ENCODE measurements at places on chromosomes 7 and 10.

DNA sequence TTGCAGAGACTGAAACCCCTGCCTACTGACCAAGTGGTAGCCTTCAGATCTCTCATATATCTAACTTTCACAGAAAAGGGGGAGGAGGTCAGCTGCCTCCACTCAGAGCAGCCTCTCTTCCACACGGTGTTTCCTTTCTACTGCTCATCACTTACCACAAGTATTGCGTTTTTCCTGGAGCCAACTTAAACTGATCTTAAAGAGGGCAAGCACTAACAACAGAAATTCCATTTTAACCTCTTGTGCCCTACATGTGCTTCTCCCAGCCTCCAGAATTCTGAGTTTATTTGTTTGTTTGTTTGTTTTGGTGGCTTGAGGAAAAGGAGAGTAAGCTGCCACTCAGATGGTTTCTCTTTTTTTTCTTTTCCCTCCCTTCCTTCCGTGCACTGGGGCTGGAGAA, 19.1 kb downstream of the SKIDA1 start:
- DNase-seq = no peak

- DNase-seq = no peak
These were observed 51.7 kb downstream of the DAGLB start for GRCh38 chr7:6395898-6396595.

- no peak for DNase-seq
These were observed 1.8 kb downstream of the TSC22D4 start for GRCh38 chr7:100476903-100477870.

- DNase-seq = no peak
These were observed 212.6 kb downstream of the WDR11 start for GRCh38 chr10:121063744-121064143.

DNA sequence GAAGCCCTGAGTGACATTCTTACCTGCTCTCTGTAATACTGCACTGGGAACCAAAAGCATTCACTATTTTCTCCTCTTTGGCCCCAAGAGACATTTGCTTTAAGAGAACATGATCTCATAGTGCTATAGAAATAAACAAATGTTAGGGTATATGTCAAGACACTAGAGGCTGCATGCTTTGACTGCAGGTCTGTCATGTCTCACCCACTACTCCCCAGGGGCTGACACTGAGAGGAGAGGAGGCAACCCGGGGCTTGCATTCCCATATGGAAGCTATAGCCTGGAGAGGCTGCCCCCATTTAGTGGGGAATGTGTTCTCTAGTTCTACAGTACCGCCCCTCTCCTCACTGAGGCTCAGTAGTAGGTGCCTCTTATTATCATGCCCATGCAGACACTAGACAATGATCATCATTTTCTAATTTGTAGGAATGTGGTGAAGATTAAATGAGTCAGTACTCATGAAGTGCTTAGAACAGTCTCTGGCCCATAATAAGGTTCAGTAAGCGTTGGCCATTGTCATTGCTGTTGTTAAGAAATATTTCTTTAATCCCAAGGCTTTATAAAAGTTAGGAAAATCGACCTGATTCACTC, 4.9 kb upstream of the SLF2 start:
- no peak for DNase-seq

- DNase-seq = no peak
These were observed 140.8 kb downstream of the DGKB start for GRCh38 chr7:14761510-14762296.

- DNase-seq = no peak
These were observed 714.1 kb downstream of the AUTS2 start for GRCh38 chr7:70312336-70312735.

DNA sequence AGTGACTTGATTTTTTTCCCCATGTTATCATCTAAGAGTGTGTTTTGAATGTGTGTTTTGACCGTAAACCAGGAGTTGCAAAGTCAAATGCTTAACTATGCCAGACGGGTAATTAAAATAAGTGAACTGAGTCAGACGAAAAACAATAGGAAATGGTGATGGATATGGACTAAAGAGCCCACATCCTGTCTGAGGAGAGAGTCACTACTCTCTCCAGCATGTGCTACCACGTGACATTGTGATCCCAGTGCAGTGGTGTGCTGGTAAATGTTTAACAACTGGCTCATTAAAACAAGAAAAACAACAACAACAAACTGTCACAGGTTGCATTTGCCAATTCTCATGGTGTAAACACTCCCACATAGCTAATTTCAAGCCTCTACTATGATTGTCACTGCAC, 164.3 kb downstream of the SUGCT start:
- no peak for DNase-seq

GRCh38 chr10:61793760-61794703, 107.5 kb upstream of the ARID5B start:
- DNase-seq = no peak

DNA sequence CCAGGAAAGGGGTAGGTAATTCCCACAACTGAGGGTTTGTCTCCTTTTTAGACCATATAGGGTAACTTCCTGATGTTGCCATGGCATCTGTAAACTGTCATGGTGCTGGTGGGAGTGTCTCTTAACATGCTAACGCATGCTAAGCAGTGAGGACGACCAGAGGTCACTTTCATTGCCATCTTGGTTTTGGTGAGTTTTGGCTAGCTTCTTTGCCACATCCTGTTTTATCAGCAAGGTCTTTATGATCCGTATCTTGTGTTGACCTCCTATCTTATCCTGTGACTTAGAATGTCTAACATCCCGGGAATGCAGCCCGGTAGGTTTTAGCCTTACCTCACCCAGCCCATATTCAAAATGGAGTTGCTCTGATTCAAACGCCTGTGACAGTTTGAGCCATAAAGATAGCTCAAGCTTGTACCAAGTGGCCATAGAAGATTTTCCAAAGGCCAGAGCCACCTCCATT, 176.0 kb upstream of the NAMPT start:
- DNase-seq = no peak

GRCh38 chr10:69731184-69731583, 70.5 kb upstream of the COL13A1 start:
- no peak for DNase-seq

DNA sequence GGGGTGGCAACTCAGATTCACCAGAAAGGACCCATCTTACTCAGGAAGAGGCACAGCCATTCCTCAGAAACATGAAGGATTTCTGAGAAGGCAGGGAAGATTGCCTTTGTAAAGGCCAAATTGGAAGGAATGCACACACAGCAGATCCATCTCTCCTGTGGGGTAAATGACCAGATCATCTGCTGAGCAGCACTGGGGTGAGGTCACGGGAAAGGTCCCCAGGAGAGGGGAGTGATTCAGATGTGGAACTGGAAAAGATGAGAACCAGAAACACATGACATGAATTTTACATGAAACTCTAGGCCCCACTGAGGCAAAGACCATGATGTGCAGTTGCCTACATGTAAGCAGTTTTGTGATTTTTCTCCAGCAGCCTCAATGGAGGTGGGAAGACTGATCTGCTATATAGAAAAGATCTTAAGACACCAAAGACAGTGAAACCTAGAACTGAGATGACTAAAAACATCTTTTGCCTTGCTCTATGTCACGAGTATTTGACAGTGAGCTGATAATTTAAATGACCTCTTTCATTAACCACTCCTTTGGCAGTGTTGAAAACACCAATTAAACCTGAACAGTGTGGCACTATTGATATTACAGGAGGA, 91.6 kb downstream of the AMPH start:
- no peak for DNase-seq

DNA sequence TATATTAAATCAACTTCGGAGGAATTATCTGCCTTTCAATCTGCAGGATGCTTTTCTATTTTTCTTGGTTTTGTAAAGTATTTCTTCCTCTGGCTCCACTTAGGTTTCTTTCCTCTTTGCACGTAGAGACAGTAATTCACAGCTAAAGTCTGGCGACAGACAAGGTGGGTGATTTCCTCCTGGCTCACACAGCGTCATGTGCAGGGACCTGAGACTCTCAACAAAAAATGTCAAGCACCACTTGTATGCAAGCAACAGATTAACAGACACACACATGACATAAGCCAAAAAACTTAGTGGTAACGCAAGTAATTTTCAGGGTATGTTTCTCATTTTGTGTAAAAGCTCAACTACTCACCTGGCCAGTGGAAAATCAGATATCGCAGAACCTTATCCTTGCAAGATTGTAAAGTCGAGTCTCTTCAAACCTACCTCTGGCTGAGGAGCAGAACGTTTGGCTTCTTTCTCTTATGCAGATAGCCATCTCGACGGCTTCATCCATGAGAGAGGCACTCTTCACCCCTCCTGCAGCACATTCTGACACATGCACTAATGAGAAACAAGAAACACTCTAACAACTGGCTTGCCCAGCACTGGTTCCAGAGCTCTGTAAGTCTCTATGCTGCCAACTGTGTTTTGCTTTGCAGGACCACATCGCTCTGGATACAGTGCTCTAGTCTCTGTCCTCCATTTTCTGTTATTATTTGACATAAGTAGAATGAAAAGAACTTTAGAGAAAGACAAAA, 188.0 kb downstream of the CDCA7L start:
- no peak for DNase-seq

DNA sequence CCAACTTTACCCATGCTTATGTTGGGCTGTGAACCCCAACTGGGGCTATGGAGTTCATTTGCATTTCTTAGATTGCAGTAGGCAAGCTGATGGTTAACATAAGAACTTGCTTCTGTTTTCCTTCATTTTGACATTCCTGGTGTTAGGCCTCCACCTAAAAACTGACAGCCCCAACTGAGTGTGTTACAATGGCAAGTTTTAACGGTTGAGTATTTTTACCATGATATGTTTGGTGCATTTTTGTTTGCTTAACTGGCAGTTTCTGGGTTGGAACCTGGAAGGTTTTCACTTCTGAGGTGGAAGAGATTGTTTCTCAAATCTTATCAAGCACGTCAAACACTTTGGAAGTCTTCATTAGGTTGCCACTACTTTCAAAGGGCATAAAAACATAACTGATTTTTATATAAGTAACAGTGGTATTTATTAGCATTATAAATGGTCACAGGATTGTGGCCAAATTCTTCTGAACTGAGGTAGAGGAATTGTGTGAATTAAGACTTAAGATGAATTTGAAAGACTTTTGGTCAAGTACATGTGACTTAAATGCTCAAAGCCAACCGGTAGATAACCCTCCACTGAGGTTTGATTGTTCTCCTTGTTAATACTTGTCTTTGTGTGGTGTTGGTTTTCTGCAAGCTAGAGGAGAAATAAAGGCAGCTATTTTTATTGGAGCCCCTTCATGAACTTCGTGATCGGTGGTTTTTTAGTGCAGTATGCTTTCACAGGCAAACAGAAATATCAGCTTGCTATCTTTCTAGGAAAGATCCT, 2.8 kb downstream of the BMI1 start:
- DNase-seq = no peak

- DNase-seq = no peak
These were observed 33.4 kb downstream of the C10orf71 start for GRCh38 chr10:49332333-49332732.

GRCh38 chr7:153564391-153564790, 487.8 kb upstream of the DPP6 start:
- DNase-seq = no peak

DNA sequence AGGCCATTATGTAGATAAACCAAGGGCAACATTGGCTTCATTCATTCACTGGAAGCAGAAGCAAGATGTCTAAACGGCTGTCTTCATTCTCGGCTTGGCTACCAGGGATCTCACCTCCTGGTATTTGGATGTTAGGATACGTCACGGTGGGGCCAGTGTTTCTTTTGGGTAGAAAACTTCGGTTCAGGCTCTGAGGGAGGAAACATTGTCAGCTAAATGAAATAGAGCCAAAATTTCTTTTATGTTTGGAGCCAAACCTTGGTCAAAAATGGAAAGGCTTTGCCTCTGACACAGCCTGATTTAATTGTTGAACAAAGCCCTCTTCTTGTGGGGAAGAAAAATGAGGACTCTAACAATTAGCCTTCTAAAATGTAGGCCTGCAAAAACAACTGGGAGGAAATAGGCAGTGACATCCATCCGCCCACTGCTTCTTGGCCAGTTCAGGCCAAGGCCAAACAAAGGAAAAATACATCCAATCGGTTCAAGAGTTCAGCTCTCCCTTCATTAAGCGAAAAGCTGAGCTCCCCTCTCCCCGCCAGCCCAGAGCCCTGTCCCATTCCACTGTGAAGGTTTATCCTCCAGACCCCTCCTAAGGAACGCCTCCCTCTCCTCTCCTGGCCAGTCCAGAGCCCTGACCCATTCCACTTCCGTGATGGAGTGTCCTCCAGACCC, 44.4 kb downstream of the PFKFB3 start:
- no peak for DNase-seq

GRCh38 chr10:7119325-7120015, 291.4 kb downstream of the SFMBT2 start:
- DNase-seq = no peak

GRCh38 chr7:87672217-87672616, 44.0 kb downstream of the RUNDC3B start:
- no peak for DNase-seq

DNA sequence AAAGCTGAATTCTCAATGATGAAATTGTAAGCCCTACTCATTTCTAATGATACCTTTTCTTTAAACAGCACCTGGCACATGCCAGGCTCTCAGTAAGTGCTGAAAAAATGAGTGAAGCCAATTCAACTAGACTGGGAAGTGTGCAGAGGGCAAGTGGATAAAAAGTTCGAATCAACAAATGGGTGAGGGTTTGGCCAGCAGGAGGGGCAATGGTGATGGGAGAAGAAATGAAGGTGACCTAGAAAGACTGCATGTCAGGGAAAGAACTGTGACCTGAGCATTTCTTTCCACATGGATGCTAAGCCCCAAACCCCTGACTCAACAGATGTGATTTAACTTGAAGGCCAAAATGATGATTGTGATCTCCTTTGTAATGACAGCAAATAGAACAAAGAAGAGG, 54.6 kb downstream of the DKK1 start:
- no peak for DNase-seq

DNA sequence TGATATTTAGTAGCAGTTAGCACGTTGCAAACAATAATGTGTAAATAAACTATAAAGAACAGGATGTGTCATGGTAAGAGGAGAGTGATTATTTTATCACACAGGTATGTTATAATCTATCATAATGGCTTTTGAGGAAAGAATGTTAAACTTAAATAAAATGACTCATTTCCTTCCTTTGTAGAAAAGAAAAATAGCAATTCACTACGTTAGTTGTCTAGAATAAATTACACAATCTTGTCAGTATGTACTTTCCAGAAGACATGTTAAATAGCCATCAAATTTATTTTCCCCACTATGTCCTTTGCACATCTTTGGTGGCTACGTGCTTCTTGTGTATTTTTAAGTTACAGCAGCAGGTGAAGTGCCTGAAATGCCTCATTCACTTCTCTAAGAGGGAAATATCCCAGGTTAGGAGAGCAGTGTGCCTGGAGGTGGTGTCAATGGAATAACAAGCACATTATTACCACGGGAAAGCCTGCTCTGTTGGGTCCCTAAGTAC, 133.8 kb downstream of the SEMA3A start:
- DNase-seq = no peak
